Transverse colon (tissue), 4 donors: ENCODE measurements at places on chromosomes 13 and 19.

- no peak for DNase-seq
Observed at GRCh38 chr19:13579388-13580060, 73.2 kb upstream of the CACNA1A start.

GRCh38 chr19:41587838-41588210, 11.9 kb downstream of the CEACAM21 start:
- no peak for DNase-seq

DNA sequence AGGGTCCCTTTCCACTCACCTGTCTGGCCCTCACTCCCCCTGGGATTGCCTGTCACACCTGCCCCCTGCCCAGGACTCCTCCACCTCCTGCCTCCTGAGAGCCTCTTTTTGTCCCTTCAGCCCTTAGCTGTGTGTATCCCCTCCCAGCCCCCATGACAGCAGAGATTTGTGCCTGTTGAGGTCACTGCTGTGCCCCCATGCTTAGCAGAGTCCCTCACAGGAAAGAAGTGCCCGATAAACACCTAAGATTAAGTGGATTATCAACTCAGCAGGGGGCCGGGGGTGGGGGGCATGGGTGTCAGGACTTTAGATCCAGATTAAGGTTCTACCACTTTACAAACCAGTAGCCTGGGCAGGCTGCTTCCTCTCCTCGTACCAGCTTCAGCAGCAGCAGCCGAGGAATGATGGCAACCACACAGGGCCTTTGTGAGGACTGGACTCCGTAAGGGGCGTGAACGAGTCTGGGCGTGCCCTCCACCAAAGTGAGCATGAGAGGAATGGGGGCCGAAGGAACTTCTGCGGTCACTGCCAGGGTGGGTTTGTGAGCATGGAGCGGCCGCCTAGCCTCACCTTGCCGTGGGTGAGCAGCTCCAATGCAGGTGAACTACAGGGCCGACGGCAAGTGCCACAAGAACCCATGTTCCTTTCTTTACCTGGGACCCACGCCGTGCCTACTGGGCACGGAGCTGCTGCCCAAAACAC, 36.1 kb downstream of the ZNF787 start:
- DNase-seq, result no peak

DNA sequence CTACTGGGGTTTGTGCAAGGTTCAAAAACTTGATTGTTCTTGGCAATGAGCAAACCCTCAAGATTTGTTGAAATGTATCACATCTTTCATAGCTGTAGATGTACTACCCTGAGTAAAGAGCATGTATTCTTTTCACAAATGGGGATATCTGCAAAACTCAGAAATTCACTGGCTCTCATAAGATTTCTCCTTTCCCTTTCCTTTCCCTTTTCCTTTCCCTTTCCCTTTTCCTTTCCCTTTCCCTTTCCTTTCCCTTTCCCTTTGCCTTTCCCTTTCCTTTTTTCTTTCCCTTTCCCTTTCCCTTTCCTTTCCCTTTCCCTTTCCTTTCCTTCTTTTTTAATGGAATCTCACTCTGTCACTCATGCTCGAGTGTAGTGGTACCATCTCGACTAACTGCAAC, 69.1 kb downstream of the FNDC3A start:
- no peak for DNase-seq

DNA sequence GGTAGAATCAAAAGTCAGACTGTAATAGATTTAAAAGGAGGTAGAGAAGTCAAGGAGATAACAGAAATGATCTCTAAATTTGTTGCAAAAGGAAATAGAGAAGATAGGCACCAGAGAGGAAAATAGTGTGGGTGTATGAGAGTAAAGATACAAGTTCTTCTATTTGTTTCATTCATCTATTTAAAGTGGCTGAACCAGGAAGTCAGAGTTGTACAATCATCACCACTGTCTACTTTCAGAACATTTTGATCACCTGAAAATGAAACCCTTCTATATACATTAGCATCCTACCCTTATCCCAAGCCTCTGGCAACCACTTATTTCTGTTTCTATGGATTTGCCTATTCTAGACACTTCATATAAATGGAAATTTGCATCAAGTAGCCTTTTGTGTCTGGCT, 36.7 kb downstream of the INTS6 start:
- no peak for DNase-seq

DNA sequence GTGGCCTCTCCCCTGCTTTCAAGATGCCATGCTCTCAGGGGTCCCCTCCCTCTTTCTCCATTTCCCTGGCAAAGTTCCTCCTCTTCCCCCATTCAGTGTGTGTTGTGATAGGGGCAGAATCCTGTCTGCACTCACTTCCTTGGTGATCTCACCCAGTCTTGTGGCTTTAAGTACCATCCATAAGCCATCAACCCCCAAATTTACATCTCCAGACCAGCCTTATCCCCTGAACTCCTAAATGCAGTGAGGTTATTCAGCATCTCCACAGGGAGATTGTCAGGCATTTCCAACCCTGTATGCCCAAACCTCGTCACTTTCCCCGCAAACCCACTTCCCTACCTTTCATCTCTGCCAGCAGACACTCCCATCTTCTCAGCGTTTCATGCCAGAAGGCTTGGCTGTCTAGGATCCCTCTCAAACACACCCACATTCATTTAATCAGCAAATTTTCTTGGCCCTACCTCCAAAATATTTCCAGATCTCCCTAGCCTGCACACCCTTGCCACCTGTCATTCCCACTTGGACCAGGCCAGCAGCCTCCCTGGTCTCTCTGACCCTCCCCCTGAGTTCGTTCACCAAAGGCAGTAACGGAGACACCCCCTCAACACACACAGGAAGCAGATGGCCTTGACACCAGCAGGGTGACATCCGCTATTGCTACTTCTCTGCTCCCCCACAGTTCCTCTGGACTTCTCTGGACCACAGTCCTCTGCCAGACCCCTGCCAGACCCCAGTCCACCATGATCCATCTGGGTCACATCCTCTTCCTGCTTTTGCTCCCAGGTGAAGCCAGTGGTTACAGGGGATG, at the start of gene HCST:
Gene HCST (plus strand): TSS at position 676 of the 808 bp plus-strand sequence. CDS start 65 bp downstream, at position 741.
- peak; percentile 30 for DNase-seq
